ENCODE measurements at places on chromosomes 7 and 10.

- DNase-seq = peak; percentile 28
Observed at GRCh38 chr7:149736478-149737360, 36.7 kb downstream of the ZNF467 start.

GRCh38 chr7:26599982-26600381 lies 264.4 kb downstream of the SKAP2 start:
- no peak for DNase-seq

DNA sequence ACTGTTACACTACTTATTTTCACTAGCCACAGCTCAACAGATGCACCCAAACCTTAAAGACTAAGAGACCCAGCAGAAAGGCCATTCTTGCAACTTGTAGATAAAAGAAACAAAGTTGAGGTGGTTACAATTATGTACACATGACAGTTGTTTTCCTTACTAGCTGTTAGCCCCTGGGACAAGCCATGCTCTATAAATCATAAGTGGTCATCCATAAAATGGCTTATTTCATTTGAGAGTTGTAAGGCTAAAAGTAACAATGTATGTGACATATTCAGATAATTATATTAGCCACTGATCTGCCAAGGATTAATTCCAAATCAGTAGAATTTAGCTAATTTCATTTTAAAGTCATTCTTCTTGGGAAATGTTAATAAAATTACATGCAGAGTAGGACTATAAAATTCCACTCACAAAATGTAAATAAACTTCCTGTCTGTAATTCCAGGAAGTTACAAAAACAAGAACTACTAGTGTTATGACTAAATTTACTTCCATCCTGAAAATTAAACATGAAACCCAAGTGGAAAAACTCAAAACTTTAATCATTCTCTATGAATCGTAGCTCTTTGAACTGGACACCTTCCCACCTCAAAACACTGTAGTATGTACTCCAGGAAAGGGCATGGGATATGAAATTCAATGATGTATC lies 13.3 kb downstream of the SLC37A3 start:
- no peak for DNase-seq

DNA sequence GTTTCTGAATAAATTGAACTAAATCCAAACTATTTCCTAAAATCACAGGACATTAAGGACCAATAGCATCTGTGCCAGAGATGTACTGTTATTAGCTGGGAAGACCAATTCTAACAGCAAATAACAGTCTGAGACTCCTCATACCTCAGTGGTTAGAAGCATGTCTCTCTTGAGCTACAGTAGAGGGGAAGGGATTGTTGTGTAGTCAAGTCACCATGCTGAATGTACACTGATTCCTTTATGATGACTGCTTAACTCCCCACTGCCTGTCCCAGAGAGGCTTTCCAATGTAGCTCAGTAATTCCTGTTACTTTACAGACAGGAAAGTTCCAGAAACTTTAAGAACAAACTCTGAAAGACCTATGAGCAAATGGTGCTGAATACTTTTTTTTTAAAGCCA lies 13.9 kb downstream of the MEST start:
- DNase-seq = no peak
